Activated T-cell treated with anti-CD3 and anti-CD28 coated beads for 48 hours (primary cell): ENCODE measurements at places on chromosomes 5 and 9.

- no peak for DNase-seq
Observed at GRCh38 chr5:154242964-154243376, 52.4 kb downstream of the GALNT10 start.

DNA sequence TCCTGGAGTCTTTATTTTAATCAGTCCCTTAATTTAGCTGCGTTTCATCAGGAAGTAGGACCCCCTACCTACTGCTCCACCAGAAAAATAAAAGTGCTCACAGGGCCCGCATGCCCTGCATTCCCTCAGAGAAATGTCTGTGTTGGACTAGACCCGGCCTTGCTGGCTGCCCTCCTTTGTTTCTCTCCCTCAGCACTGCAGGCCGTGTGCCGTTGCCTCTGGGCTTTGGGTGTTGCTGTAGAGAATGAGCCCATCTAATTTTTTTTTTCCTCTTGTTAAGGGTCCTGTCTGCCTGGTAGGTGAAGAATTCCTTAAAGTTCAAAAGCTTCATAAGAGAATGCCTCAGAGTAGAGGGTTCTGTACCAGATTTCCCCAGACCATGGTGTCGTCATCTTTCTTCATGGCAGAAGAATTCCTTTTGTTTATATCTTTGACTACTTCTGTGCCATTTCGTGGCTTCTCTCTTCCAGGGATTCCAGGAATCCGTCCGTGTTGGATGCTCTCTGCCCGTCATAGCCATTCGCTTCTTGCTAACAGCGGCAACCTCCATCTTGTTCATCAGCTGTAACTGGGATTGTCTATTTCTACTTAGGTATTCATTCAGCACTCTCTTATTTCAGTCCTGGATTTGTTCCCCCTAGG, 49.8 kb upstream of the ANGPTL2 start:
- DNase-seq, result no peak

GRCh38 chr5:131280417-131280816, 16.6 kb downstream of the CDC42SE2 start:
- no peak for DNase-seq

DNA sequence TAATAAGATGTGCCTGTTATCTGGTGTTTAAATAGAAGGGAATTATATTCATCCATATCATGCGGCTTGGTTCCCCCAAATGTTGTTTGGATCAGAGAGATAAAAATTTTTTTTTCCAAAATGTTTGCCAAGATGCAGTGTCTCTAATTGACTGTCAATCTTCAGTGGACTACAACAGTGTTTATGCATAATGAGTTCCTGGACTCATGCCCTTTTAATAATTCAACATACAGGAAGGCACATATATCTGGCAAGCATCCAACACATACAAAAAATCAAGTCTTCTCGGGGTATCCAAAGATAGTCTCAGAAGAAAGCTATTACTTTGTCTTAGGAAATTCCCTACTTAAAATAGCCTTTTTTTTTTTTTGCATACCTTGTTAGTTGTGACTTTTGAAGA, 1534.7 kb downstream of the EFNA5 start:
- DNase-seq, result no peak

- no peak for DNase-seq
Observed at GRCh38 chr9:125867751-125868415, 120.7 kb downstream of the PBX3 start.

GRCh38 chr5:80283360-80283759, 27.5 kb upstream of the SERINC5 start:
- DNase-seq, result no peak

GRCh38 chr5:103232393-103232999, 26.1 kb upstream of the MACIR start:
- DNase-seq, result no peak

DNA sequence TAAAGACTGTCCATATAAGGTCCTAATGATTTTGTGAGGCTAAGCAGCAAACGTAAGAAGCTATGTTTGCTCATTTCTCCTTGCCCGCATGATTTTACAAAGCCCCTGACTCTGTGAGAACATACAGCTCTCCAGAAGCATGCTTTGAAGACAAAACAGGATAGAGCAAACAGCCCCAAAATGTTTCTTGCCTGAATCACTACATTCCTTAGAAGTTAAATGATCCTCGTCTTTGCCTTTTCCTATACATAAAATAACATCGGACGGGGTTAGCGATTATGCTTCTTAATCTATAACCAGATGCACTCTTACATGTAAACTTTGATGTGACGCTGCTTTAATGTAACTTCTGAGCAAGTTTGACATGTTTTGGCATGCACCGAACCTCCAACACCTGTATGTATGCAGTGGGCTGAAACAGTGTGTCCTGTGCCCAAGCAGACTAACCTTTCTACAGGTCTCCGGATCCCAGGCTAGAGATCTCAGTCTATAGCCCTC, 353.7 kb downstream of the CETN3 start:
- no peak for DNase-seq

GRCh38 chr5:91291628-91292569, 91.2 kb downstream of the ARRDC3 start:
- no peak for DNase-seq
